CD4-positive, alpha-beta T cell treated with Interleukin-10 for 1 hour (primary cell): ENCODE measurements at places on chromosomes 5 and 9.

DNA sequence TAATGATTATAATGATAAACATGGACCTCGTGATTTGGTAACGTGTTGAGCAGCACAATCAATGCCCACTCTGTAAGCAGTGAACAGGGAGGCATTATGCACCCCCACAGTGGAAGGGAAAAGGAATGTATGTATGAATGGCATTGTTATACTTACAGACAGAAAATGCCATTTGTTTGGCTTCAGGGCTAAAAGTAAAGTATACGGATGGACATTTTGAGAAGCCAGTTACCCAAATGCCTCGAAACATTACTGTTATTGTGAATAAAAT lies 260.2 kb upstream of the PPP1R2B start:
- DNase-seq = no peak

GRCh38 chr5:176812269-176813259 lies 2.2 kb downstream of the UNC5A start:
- no peak for DNase-seq

DNA sequence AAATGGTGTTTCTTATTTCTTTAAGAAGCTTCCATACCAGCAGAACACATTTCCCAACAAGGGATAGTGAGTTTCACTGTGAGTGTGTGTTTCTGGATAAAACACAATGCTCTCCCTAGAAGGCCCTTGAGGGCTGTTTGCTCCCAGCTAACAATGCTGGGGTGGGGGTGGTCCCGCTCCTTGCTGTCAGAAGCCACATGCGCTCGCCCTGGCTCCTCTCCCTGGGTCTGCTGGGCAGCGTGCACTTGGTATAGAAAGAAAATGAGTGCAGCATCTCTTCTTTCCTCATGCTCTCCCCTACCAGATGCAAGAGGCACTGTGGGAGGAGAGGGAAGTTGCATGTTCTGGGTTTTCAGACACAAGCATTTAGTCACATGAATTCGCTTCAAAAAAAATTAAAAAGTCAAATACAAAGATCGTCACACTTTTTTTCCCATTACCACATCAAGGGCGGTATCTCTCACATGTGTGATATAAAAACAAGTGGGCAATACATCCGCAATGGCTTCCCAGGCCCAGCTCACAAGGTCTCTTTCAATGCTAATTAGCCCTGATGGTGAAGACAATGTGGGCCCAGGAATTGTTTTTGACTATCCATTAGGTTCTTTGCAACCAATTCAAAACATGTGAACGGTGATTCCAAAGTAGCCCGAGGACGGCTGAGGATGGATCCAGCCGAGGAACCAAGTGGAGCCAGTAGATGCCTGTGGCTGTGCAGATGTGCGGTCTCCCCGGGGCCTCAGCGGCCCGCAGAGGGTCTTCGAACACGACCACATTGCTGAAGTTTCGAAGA lies 603.6 kb downstream of the IRX1 start:
- no peak for DNase-seq

DNA sequence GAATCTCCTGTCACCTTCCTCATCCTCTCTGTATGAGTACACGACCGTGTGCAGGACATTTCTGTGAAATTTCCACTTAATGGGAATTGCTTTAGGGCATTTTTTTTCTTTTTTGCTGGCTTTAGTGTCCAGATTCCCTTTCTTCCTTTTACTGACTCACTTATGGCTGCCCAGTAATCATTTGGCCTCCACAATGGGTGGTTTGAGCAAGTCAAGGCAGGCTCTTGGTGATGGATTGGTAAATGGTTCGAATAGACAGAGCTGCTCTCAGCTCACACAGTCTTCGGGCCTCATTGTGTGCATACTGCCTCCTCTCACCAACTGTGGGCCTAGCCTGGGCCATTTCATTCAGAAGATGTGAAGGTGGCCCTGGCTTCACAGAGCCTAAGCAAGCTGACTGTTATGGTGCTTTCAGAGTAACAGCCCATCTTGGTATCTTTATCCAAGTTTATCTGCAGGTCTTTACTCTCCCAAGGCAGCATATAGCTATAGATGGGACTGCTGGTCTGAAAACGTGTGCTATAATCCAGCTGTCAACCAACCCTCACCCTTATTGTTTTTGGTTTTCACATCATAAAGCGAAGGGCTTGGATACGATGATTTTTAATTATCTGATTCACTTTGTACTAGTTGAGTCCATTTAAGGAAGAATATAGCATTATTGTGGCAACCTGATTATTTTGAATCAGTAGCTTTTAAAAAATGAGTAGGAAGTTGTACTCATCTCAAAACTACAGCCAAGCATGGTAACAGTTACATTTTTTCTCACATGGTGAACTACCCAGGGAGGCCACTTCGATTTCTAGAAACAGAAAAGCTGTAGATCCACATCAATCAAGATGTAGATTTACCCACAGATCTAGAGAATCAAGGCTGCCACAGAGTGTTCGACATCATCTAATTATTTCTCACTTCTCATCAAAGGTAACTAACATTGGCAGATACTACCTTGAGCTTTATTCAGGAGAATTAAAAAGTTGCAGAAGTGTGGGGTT lies 50.4 kb upstream of the CKMT2 start:
- DNase-seq = no peak

GRCh38 chr9:37283730-37284325 lies 138.7 kb upstream of the GRHPR start:
- DNase-seq = no peak
